ENCODE measurements at places on chromosomes 12 and 14. TPM values are rescaled to one million over a fixed set of nuclear protein-coding genes. Genes with fewer than 3 reads are reported as not detected.

Gene CIT
- 81.6 TPM for total RNA-seq

Gene FBXL14
- 17.9 TPM for total RNA-seq

Gene RIN3
- 30.4 TPM for total RNA-seq

Gene NUP37
- total RNA-seq: 23.2 TPM

Gene VWF
- 183 TPM for total RNA-seq

Gene GUCY2C
- total RNA-seq: not detected

Gene SERPINA9
- not detected for total RNA-seq

Gene KRT6A
- not detected for total RNA-seq

- no peak for DNase-seq
Observed at GRCh38 chr12:19771858-19772257, 332.6 kb downstream of the AEBP2 start.

GRCh38 chr14:104137297-104138097, 890 bp upstream of the KIF26A start:
- DNase-seq: peak; percentile 72

DNA sequence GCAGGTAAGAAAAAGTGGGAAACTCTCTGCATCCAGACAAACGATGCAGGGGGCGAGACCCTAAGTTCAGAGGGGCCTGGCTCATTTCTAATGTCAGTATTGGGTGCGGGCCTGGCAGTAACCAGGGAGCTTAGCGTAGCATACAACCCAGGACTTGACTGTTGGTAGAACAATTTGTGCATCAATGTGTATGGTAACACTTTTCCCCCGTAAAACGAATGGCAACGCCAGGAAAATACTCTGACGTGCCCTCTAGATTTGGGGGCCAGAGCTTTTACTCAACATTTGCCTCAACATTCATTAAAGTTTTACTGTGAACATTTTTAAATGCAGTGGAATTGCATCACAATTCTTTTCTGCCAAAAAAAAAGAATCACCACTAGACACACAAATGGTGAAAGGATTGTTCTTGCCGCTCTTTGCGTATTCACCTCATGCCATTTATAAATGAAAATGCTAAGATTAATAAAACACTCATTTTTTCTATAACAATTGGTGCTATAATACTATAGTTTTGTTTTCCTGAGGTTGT, 867 bp downstream of the RHOJ start:
- no peak for DNase-seq

- no peak for DNase-seq
Observed at GRCh38 chr12:104317538-104318210, 14.1 kb downstream of the EID3 start.

DNA sequence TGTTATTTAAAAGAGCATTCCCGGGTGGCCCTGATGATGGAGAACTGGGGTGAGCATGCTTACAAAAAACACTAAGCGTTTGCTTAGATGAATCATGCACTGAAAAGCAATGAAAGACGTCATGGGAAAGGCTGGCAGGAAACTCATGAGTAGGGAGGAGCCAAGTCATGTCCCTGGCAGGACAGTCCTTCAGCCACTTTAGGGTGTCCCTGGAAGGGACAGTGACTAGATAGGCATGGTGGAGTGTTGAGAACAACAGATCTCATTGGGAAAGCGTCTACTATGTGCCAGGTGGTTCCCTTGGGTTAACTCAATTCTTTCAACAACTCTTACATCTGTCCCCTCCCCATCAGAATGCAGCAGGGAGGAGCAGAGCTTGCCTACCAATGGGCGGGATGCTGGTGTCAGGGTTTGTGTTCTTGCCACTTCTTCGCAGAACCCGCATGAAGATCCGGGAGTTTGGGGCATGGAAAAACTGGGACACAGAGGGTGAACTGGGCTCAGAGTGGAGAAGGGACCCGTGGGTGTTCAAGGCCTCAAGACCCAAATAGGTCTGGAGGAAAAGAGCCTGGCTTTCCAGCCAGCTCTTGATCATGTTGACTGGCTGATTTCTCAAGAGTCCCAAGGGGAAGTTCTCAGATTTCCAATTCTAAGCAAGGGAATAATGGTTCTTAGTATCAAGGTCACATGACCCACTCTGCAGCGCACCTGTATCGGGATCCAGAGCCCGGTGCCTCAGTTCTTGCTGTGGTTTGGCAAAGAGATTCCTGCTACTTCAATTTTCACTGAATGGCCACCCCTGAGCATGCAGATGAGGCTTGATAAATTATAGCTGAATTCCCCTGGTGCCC, 653.9 kb upstream of the TBX3 start:
- DNase-seq: no peak

- DNase-seq: no peak
Observed at GRCh38 chr14:38762426-38762825, 340.6 kb downstream of the SEC23A start.

- no peak for DNase-seq
Observed at GRCh38 chr14:96445844-96446710, 54.1 kb downstream of the AK7 start.

DNA sequence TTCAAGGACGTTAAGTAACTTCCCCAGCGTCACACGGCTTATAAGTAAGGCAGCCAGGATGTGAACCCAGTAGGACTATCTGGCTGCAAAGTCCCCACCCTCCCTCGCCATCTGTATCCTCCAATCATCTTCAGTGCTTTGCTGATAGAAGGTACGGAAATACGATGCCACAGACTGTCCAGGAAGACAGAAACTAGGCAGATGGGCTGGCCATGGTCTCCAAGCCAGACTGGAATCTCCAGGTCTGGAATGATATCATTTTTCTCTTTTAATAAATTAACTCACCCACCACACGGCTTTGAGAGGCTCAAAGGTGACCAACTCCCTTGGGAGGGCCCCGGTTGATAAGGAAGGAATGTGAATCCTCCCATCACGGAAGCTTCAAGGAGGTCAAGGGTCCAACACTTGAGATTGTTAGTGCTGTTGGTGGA, 16.3 kb upstream of the BDKRB1 start:
- DNase-seq: no peak

- no peak for DNase-seq
Observed at GRCh38 chr12:10001171-10001776, 2.4 kb upstream of the CLEC1B start.

DNA sequence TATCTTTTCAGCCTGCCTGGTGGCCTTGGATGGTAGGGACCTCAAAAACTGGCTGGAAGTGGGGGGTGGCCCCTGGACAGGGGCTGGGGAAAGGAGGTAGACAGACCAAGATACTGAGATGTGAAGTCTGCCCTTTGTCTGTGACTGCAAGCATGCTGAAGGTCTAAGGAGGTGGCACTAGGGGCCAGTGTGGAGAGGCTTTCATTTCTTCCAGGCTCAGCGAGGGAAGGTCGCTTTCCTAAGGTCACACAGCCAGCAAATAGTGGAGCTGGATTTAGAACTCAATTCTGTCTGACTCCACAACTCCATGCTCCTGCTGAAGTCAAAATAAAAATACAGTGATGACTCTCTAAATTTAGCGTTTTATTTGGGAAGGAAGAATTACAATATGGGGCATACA, 11.3 kb upstream of the PLBD2 start:
- DNase-seq: no peak

DNA sequence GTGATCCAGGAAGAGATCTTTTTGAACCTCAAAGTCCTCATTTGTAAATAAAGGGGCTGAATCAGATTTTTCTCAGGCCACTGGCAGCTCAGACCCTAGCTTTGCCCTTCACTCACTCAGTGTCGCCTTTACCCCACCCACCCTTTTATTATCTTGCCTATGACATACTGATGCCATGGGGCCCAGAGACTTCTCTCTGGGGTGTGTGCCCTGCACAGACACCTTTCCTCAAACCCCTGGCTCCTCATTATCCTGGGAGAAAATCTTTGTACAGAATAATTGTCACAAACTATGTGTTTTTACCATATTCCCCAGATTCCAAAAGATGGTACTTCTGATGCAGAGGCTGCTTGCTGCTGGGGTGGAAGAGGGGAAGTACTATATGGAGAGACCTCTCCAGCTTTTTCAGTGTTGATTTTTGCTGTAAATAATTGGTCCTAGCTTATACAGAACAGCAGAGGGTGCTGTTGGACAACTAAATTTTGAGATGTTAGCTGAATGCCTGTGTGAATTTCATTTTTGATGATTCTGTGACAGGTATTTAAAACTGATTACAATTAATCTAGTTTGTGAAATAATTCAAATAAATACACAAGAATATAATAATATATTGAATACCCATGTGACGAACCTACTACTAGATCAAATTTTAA, 53.9 kb upstream of the DCD start:
- no peak for DNase-seq

GRCh38 chr14:36227344-36227743, 50.8 kb upstream of the PTCSC3 start:
- no peak for DNase-seq

- no peak for DNase-seq
Observed at GRCh38 chr14:50040401-50040775, 76.0 kb downstream of the VCPKMT start.

GRCh38 chr12:113382206-113382605, 21.5 kb downstream of the SDS start:
- DNase-seq: no peak

- no peak for DNase-seq
Observed at GRCh38 chr12:27802511-27802910, 22.5 kb upstream of the MANSC4 start.
